ENCODE measurements at places on chromosomes 2 and 18. TPM values are rescaled to one million over a fixed set of nuclear protein-coding genes. Genes with fewer than 3 reads are reported as not detected.

Gene MEP1B
- polyA plus RNA-seq = not detected

Gene LIPG
- polyA plus RNA-seq = 0.44 TPM

Gene KCNS3
- 1.2 TPM for polyA plus RNA-seq

Gene CRYGC
- not detected for polyA plus RNA-seq

Gene RMDN2
- 0.53 TPM for polyA plus RNA-seq

DNA sequence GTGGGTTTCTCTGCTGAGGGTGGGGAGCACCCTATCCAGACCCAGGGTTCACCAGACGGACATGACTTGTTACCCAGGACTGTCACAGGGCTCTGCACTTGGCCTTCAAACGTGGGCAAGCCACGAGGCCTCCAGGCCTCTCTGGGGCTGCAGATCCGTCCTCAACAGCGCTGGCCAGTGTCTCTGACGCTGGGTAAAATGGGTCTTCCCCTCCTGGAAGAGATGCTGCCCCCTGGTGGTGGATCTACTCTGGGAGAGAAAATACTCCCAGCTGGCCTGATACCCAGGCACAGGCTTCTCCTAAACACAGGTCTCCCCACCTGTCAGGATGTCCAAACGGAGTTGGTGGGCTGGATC lies 3.7 kb downstream of the GPR17 start:
- peak; percentile 87 for DNase-seq

DNA sequence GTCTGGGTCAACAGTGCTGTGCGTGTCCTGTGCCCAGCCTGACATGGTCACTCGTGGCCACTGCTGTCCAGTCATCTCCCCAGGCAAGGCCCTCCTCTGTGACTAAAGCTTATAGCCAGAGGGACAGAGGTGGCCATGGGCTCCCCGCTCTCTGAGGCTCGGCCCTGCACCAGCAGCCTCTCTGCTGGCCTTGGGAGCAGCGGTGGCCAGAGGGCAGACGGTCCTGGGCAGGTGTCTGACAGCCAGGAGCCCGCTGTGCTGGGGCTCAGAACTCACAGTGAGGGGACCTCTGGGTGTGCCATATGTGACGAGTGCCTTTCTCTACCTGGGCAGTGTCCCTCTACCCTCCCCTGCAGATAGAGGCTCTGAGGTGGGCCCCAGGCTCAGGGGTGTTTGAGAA lies 98.7 kb downstream of the FAM210A start:
- DNase-seq = no peak

DNA sequence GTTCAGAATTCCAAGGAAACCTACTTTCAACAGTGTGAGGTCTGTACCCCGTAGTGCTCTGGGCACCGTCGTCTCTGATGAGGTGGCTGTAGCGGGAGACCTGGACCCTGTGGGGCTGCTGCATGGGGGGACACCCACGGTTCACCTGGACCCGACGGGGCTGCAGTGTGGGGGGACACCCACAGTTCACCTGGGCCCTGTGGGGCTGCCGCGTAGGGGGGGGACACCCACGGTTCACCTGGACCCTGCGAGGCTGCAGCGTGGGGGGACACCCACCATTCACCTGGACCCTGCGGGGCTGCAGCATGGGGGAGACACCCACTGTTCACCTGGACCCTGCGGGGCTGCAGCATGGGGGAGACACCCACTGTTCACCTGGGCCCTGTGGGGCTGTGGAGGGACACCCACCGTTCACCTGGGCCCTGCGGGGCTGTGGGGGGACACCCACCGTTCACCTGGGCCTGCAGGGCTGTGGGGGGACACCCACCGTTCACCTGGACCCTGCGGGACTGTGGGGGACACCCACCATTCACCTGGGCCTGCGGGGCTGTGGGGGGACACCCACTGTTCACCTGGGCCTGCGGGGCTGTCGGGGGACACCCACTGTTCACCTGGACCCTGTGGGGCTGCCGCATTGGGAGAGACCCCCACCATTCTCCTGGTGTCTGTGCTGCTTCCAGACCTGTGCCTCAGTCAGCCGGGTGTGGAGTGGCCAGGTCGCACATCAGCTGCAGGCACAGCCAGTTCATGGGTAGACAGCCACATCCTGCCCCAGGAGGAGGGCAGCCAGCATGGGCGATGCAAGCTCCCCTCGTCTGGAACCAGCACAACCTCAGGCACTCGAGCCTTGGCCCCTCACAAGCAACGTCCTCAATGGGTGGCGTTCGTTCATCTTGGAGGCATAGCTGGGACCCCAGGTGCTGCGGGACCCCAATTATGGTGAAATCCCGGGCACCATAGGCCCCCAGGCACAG lies 114.5 kb downstream of the TMEM18 start:
- DNase-seq = no peak

DNA sequence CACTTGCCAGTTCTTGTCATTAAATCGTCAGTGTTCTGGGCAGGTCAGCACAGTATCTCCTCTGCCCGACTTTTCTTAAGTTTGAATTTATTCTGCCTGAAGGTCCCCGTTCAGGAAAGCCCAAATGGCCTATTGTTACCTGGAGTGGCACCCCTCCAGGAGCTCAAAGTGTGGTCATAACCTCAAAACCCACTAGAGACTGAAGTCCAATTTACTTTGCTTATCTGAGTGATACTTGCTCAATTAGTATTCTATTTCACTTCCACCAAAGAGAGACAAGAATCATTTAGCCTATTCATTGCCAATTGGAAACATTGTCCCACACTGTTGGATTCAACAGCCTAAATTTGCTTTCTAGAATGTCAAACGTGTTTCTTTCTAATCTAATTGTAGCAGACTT lies 375.3 kb downstream of the LNPK start:
- DNase-seq = no peak

- no peak for DNase-seq
Observed at GRCh38 chr2:154546341-154546740, 152.2 kb upstream of the KCNJ3 start.

- DNase-seq = no peak
Observed at GRCh38 chr2:27751377-27751776, 20.1 kb upstream of the MRPL33 start.

DNA sequence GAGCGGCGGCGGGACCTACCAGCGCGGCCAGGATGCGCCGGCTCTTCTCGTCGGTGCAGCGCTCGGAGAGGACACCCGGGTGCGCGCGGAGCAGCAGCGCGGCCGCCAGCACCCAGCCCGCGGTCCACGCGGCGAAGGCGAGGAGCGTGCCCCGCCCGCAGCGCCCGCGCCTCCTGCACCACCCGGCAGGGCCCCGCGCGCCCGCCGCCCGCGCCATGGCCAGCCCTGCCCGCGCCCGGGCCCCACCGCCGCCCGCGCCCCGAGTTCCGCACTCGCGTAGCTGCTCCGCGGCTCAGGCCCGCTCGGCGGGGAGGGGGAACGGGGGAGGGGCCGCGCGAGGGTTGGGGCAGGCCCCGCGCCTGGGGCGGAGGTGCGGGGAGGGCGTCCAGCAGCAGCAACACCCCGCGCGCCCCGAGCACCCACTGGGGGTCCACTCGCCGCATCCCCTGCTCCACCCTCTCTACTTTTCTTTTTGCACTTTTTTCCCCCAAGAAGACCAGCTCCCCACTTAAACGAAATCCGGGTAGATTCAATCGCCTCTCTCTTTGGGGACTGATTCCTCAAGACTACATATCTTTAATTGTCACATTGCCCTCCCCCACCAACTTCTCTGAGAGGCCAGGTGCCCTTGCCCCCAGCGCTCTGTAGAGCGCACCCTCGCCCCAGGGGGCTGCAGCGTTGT lies at the start of gene DIPK1C:
Gene DIPK1C, minus strand, starts transcription at position 266 of the 682 bp plus-strand sequence. Its CDS starts 49 bp downstream, at position 217.
- DNase-seq = peak; percentile 29

DNA sequence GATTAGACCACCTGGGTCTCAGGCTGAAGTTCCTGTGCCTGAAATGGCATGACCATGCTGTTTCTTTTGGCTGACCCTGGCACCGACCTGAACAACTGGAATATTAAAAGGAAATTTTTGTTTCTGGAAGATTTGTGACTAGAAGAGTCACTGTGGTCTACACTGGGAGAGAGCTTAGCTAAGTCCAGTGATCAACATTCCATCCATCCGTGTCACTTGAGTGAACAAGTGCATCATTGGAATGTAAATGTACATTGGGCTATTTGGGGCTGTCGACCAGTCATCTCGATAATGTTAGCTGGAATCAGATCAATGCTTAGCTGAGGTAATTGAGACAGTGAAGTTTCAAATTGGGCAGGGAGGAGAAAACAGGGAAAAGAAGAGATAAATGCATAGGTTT lies 95.4 kb upstream of the CCDC85A start:
- no peak for DNase-seq

DNA sequence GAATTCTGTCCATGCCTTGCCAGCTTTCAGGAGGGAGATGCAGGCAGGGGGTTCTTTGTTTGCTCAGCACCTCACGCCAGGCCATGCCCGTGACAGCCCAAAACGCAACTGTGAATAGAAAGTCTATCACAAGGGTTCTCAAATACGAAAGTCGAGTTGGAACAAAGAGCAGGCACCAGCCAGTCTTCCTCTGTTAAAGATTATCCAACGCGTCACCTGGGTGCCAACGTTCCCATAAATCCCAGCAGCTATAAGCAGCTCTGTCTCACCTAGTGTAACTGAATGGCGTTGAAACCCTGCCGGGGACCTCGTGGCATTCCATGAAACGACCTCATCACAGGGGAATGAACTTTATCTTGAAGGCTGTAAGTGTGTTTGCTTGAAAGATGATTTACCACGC lies 84.8 kb upstream of the GATA6 start:
- no peak for DNase-seq

All from brain (organoid and tissue), 16 donors.